ENCODE measurements at places on chromosomes 6 and 20.

DNA sequence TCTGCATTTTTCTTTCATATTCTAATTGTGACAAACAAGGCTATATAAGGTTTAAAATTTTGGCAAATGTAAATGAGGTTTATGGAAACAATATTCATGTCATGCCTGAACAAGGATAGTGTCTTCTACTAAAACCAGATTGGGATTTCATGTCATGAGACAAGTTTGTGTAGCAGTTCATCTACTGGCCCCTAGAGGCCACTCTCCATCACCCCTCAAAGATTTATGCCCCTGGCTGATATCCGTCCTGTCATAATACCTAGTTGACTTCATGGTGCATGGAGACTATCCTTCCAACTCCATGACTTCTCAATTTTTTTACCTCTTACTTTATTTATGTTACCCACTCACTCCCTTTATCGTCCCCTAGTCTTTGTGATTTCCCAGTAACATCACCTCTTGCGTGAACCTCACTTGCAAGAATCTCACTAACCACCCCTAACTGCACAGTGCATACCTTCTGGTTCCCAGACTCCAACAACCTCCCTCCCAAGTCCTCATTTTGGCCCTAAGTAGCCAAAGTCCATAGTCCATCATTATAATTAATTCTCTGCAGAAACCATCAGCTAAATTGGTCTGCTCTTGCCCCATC lies 179.8 kb downstream of the TASP1 start:
- DNase-seq = peak; percentile 44

DNA sequence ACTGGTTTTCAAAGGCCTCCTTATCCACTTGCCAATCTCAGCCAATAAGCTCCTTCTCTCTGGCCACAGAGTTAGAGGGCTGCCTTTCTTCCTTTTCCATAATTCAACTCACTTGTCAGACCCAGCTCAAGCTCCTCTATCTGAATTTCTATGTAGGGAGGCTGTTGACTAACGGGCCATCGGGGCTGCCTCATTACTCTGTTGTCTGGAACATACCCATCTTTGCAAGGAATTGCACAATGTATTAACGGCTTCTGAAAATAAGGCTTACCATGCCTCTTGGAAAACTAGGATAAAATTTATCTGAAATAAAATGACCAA lies 28.5 kb upstream of the KIF6 start:
- DNase-seq = no peak

- DNase-seq = no peak
Measured at GRCh38 chr6:11253594-11253993, 21.1 kb upstream of the NEDD9 start.

- no peak for DNase-seq
Measured at GRCh38 chr6:147530132-147531060, 21.9 kb downstream of the SAMD5 start.

- no peak for DNase-seq
Measured at GRCh38 chr6:111623046-111623718, 17.5 kb upstream of the TRAF3IP2 start.

DNA sequence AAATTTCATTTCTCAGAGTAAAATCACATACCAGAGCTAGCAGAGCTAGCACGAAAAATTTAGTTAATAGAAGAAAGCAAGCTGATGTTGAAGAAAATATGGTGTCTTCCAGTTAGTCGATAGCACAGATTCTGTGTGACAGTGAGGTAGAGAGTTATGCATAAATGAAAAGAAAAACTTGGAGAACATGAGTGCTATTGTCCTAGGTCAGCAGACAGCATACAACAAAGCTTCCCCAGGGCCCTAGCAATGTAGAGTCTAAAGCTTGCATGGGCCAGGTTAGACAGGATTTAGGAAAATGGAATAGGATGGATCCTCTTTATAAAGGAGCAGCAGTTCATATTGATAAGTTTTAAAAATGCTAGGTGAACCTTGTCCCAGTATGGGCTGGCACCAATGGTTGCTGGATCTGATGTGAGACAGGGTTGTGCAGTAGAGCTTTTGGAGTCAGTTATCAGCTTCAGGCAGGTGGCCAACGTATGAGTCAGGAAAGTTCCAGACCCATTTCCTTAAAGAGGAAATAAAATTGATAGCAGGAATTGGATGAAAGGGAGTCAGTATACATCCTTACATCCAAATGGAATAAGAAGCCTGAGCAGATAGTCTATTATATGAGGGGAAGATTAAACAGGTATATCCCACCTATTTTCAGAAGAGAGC lies 277.2 kb downstream of the FRK start:
- no peak for DNase-seq

- no peak for DNase-seq
Measured at GRCh38 chr6:152233547-152234320, 403.4 kb downstream of the SYNE1 start.

- DNase-seq = no peak
Measured at GRCh38 chr6:81307651-81308214, 444.7 kb downstream of the TENT5A start.

GRCh38 chr6:150620244-150620643 lies 20.6 kb downstream of the PLEKHG1 start:
- no peak for DNase-seq
